ENCODE measurements at places on chromosomes 11 and 22.
A peak's percentile ranks its signal among the peaks of the same experiment; 100 is the strongest.

DNA sequence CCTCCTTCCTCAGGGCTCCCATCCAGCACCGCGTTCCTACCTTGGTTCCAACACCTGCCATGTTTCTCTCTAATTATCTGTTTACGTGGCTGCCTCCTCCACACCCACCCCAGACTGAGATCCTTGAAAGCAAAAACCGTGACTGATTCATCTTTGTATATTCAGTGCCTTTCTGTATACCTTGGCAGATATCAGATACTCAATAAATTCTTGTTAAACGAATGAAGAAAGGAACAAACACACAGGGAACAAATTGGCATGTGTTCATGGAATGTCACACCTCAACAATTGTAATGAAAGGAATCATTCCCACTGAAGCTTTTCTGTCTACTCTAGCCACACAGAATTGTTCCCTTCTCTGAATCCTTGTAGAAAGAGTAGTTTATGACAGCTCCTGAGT is 20.4 kb upstream of the LRRC55 start:
- DNase-seq = no peak

DNA sequence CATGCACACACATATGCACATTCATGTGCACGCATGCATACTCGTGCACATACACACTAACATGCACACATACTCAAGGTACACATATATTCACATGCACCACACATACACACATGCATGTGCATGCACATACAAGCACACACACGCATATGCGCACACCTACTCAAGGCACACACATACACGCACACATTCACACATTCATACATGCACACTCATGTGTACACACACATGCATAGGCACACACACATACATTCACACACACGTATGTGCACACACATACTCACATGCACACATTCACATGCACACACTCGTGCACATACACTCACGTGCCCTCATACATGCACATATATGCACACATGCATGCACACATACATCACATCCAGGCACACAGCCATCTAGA is 489.0 kb downstream of the MN1 start:
- no peak for DNase-seq

- DNase-seq = no peak
These were observed 53.4 kb downstream of the CD44 start for GRCh38 chr11:35192347-35192746.

GRCh38 chr11:31246451-31247165 is 122.9 kb downstream of the DCDC1 start:
- DNase-seq = no peak

GRCh38 chr22:38733329-38733723 is 22.5 kb downstream of the SUN2 start:
- peak; percentile 59 for DNase-seq

GRCh38 chr11:17811352-17811751 is 76.8 kb downstream of the KCNC1 start:
- no peak for DNase-seq

All from AG08396 (cell line).